Activated CD4-positive, alpha-beta T cell treated with anti-CD3 and anti-CD28 coated beads for 4 hours (primary cell): ENCODE measurements at places on chromosomes 2 and 18.

DNA sequence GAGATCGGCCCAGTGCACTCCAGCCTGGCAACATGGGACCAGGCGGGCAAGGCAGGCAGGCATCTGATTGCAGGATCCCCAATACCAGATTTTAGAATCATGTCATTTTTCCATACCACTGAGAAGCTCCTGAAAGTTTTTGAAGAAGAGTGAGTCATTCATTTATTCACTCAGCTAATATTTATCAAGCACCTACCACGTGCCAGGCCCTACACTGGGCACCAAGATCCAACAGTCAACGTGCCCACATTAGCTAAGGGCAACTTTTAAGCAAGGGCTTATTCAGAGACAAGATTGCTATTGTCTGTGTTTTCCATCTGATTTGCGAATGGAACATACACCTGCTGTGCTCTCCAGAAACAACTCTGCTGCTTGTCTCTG lies 126.8 kb upstream of the LGALSL start:
- no peak for DNase-seq

GRCh38 chr2:71452565-71452964 lies 796 bp upstream of the DYSF start:
- no peak for DNase-seq

DNA sequence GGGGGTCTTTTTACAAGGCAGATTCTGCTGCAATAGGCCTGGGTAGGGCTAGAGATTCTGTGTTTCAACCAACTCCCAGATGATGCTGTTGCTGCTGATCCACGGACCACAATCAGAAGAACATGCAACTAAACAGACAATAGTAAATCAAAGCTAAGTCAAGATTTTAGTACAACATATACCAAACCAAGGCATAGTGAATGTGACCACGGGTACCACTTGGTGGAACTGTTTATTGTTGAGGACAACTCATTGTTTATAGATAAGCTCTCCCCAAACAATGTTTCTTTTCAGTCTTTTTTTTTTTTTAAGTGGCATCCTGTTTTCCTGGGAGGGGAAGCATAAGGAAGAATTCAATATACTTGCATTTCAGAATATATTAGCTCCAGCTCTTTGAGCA lies 36.0 kb upstream of the DARS1 start:
- no peak for DNase-seq

DNA sequence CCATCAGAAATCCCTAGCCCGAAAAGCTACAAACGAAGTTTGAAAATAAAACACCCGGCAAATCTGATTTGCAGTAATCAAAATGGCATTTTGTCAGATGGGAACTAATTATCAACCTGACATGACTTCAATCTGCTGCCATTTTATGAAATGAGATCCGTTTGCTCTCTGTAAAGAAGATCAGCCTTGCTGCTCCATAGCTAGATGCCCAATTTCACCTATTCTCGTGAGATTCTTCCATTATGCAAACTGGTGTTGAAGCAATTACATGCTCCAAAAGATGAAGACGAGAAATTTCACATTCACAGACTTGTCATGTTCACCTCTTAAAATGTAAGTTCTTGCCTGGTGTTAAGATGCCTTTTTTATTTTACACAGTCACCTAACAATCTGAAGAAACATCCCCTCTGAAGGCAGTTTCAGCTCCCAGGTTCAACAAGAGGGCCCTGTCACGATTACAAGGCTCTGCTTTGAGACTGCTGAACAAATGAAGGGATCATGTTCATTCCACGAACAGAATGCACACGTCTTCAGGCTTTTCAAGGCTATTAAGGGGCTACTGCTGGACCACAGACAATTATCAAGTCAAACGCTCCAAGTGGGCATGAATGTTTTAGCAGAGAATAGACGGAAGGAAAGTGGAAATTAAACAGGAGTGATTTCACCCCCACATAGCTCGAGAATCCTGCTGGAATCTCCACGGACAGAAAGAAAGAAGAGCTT lies 172.6 kb upstream of the PID1 start:
- no peak for DNase-seq

- no peak for DNase-seq
Observed at GRCh38 chr18:78976765-78977636, 2.6 kb upstream of the SALL3 start.

GRCh38 chr2:237320801-237321560 lies 93.0 kb downstream of the COL6A3 start:
- no peak for DNase-seq

- DNase-seq, result no peak
Observed at GRCh38 chr2:159616286-159616701, at the start of gene BAZ2B. TSS of gene BAZ2B (minus strand) at chr2:159616548. CDS start at chr2:159478719, 137,829 bp downstream.

- no peak for DNase-seq
Observed at GRCh38 chr2:26245810-26246209, 1.1 kb downstream of the HADHB start.

DNA sequence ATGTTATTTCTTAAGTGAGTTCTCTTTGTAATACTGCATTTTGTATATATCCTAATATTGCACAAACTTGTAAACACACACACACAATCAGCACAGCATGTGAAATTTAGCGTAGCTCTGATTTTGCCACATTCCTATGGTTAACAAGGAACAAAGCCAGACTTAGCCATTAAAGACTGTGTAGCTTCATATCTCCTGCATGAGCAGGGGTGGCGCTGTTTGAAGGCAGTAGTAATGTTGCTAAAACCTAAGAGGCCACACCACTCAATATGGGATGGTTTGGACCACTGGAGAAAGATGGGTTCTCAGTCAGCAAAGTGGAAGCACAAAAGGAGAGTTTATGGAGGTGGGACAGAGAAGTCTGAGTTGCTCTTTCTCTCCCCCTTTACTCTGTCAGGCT lies 61.1 kb upstream of the RND3 start:
- DNase-seq, result no peak

GRCh38 chr2:85273738-85274731 lies 53.8 kb downstream of the TGOLN2 start:
- no peak for DNase-seq

GRCh38 chr2:217413193-217413592 lies 553.3 kb upstream of the TNP1 start:
- no peak for DNase-seq

GRCh38 chr2:27408601-27409320 lies 630 bp downstream of the PPM1G start:
- peak; percentile 23 for DNase-seq

DNA sequence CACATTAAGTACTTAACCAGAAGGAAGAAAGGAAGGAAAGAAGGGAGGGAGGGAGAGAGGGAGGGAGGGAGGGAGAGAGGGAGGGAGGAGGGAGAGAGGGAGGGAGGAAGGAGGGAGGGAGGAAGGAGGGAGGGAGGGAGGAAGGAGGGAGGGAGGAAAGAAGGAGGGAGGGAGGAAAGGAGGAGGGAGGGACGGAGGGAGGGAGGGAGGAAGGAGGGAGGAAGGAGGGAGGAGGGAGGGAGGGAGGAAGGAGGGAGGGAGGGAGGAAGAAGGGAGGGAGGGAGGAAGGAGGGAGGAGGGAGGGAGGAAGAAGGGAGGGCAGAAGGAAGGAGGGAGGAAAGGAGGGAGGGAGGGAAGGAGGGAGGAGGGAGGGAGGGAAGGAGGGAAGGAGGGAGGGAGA lies 363.3 kb downstream of the MBD2 start:
- DNase-seq, result no peak

- no peak for DNase-seq
Observed at GRCh38 chr2:135086222-135086621, 34.1 kb downstream of the RAB3GAP1 start.

DNA sequence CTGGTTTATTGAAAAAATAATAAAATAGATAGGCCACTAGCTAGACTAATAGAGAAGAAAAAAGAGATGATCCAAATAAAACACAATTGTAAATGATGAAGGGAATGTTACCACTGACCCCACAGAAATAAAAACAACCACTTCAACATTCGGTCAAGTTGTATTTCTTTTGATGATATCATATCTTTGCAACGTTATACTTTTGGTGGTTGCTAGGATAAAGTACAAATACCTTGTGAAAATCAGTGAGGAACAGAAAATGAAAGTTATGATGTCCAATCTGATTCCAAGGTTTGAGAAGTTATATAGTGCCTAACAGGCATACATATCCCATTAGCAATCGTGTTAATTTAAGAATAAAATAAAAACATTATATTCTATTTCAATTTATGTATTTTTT lies 6.6 kb upstream of the ASNSD1 start:
- DNase-seq, result no peak

- DNase-seq, result peak; percentile 66
Observed at GRCh38 chr2:135820003-135820618, 16.9 kb downstream of the LCT start.

DNA sequence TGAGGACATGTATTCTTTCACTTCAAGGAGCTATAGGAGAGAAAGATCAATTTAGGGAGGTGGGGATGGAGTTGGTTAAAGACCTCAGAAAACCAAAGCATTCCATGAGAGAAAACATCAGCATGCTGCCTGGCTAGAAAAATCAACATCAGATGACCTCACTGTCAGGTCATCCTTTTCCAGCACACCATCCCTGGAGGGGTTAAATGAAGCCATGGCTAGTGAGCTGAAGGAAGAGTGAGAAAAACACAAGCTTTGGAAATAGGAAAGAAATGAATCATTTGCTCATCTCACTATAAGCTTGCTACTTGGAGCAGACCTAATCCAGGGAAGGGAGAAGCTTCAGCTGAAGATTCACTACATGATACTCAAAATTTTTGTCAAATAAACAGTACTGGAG lies 109.5 kb upstream of the ITGB6 start:
- DNase-seq, result no peak

DNA sequence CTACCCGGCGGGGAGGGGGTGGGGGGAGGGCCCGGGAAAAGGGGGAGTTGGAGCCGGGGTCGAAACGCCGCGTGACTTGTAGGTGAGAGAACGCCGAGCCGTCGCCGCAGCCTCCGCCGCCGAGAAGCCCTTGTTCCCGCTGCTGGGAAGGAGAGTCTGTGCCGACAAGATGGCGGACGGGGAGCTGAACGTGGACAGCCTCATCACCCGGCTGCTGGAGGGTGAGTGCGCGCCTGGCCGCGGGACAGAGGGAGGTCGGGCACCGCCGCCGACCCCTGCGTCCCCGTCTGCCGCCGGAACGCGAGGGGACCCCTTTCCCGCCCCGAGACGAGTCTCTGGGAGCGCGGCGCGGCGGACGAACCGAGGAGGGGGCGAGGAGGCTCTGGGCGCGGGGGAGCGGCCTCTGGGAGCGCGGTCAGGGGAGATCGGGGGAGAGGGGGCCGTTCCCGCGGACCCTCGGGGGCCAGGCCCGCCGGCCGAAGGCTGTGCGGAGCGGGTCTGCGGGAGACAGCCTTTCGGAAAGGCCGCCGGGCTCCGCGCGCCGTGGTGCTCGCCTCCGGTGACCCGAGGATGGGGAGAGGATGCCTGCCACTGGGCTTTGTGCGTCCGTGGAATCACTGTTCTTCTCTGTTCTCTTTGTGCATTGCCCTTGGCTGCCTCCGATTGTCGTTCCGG lies 463 bp downstream of the PPP1CB start:
- DNase-seq, result peak; percentile 36

DNA sequence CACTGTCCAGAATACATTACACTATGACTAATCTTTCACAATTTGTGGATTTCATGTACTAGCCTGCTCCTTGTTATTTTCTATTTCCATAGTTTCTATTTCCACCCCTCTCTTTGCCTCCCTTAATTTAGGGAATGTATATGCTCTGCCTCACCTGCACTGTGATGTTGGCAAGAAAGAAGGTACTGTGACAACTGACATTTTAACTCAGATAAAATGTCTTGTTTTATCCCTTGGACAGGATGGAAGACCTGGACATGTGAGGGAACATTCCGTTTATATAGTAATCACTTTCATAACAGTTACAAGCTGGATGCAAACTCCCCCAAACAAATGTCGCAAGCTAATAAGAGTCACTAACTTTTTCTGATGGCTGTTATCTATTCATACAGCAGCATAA lies 21.5 kb upstream of the DSG3 start:
- DNase-seq, result no peak

DNA sequence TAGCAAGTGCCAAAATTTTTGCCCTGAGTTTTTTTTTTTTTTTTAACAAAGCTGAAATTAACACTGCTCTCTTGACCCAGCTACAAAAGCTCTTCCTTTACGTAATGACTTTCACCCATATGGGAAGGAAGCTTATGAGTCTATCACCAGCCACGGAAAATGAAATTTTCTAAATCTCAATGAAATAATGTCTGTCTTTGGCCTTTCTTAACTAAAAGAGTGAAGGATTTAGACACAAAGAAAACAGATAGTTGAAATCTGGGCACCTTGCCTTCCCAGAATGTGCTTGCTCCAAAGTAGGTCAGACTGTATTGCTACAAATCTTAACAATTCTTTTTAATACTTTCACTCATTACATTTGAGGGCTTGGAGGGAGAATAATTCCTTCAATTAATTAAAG lies 180.8 kb upstream of the MGAT5 start:
- DNase-seq, result no peak

DNA sequence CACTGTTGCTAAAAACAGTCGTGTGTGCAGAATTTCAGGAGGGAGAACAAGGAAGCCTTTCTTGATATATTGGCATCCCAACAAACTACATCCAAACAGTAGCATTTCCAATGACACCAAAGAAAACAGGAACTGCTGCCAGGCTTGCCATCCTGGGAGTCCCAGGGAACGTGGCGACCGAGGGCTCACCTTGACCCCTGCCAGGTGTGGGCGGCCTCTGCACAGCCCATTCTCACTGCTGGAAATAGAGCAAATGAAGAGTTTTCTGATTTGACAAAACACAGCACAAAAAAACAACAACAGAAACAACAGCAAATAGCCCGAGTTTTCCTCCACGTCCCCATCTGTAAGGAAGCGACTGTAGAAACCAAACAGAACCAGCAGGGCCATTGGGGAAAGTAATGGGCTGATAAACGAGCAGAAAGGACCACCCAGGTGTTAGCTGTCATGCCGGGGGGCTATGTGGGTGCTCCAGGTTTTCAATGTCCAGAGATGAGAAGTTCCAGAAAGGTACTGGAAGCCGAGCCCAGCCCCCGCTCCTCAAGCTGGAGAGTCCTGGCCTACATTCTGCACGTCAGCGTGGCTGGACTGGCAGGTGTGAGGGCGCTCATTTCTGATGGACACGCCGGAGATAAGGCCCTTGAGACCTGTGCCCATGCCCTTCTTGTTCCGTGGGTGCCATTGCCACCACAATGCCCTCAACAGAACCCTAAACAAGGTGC lies 80.8 kb downstream of the TWIST2 start:
- DNase-seq, result no peak

DNA sequence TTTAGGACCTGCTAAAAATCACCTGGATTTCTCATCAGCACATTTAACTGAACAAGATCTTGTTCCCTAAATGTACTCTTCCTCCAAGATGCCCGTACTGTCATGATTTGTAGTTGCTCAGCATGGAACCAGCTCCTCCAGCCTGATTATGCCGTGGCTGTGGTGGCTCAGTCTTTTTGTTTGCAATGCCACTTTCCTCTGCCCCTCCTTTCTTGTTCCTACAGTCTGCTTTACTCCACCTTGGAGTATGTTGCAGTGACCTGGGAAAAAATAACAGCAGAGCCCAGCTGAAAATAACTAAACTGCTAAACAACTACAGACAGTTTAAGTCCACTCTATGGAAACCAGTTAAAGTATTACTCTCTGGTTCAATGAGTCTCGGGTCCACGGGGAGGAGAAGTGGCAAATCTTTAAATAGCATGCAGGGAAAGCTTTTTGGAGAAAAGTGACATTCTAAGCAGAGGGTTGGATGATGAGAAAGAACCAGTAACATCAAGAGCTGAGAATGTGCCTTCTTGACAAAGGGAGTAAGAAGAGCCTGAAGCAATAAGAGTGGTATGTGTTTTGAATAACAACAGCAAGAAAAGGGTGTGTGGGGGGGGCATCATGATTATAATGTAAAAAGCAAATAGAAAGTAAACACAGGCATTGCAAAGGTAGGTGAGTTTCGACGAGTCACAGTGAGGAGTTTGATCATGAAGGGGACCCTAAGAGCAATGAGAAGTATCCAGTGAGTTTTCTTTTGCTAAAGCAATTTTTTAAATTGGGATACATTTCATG lies 225.7 kb downstream of the TMX3 start:
- no peak for DNase-seq
